ENCODE measurements at places on chromosomes 5 and 9.
A peak's percentile ranks its signal among the peaks of the same experiment; 100 is the strongest.

- peak; percentile 16 for DNase-seq
Measured at GRCh38 chr5:1881731-1882336, 891 bp downstream of the IRX4 start.

- DNase-seq = no peak
Measured at GRCh38 chr5:73280386-73280785, 107.4 kb downstream of the TMEM174 start.

DNA sequence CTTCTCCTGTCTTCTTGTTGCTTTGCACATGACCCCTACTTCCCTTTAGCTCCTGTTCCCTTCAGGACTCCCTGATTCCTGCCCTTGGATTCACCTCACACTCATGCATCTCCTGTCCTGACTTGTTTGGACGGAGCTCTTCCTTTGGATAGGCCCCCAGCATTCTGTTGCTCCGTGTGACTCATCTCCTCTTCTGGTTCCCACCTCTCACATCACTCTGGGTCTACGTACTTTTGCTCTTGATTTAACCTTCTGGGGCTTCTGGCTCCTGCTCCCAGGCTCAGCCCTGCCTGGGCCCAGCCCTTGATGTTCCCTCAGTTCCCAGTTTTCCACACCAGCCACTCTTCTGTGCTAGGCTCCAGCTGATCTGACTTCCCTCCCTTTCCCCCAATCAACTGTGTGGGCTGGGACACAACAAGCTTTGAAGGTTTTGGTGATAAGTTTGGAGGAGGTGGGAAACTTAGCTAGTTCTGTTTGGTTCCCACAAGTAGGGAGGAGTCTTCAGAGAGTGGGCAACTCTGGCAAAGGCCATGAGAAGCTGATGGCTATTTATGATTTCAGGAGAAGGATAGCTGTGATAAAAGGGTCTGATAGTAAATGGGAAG lies 331.5 kb downstream of the ARHGEF28 start:
- no peak for DNase-seq

GRCh38 chr5:168123631-168124528 lies 167.6 kb upstream of the WWC1 start:
- no peak for DNase-seq

GRCh38 chr9:126456441-126457174 lies 130.0 kb downstream of the MVB12B start:
- DNase-seq = no peak

- no peak for DNase-seq
Measured at GRCh38 chr9:135600296-135600817, 38.8 kb downstream of the PAEP start.

- DNase-seq = peak; percentile 88
Measured at GRCh38 chr5:154478224-154478565, at the start of gene HAND1. Gene HAND1 (minus strand): TSS chr5:154478227. CDS start chr5:154478008, 219 bp downstream.

DNA sequence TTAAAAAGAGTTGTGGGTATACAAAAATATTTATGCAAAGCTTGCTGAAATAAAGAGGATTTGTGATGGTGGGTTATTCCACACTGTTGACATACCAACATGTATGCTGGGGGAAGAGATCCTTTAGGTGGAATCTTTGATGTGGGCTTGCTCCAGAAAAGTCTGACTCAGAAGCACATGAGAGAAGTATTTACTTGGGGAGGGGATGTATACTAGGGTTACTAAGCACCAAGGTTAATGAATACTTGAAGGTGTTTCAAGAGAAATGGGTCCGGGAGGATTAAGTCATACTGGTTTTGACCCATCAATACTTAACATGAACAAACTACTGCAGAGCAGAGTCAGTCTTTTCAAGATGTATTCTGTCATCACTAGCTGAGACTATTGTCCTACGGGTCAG lies 316.4 kb upstream of the GRIN3A start:
- DNase-seq = no peak

- no peak for DNase-seq
Measured at GRCh38 chr9:133647148-133647547, 11.0 kb downstream of the DBH start.

GRCh38 chr9:38332625-38333024 lies 59.9 kb upstream of the ALDH1B1 start:
- no peak for DNase-seq

- no peak for DNase-seq
Measured at GRCh38 chr5:86979811-86980411, 287.8 kb upstream of the RASA1 start.

- no peak for DNase-seq
Measured at GRCh38 chr5:167710444-167711073, 580.9 kb upstream of the WWC1 start.

GRCh38 chr5:10275460-10275859 lies 25.4 kb downstream of the CCT5 start:
- DNase-seq = no peak

GRCh38 chr9:33101104-33101951 lies 24.9 kb upstream of the SMU1 start:
- no peak for DNase-seq

- no peak for DNase-seq
Measured at GRCh38 chr9:98709968-98710965, 1.5 kb upstream of the GABBR2 start.

DNA sequence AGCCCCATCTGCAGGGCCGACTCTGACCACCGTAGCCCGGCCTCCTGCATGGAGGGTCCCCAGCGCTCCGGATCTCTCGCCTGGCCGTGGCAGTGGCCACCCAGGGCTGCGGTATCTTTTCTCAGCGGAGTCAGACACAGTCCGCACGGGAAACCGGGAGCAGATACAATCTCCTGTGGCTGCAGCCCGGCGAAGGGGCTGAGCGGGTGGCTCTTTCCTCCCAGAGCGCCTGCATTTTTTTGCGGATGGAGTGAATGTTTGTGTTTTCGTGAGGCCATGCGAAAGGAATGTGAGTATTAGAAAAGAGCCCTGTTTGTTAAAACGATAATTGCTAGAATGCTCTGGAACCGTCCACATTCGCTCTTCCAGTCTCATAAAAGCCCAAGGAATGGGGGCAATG lies 53.4 kb upstream of the PTCH1 start:
- DNase-seq = no peak

- DNase-seq = no peak
Measured at GRCh38 chr5:43123887-43124286, 3.2 kb downstream of the ZNF131 start.

GRCh38 chr9:121707477-121708424 lies 56.3 kb downstream of the DAB2IP start:
- no peak for DNase-seq

- peak; percentile 73 for DNase-seq
Measured at GRCh38 chr5:178145965-178146820, 7.5 kb downstream of the NHP2 start.

GRCh38 chr9:24293386-24293785 lies 252.3 kb downstream of the IZUMO3 start:
- DNase-seq = no peak

GRCh38 chr5:79499640-79500273 lies 14.2 kb downstream of the HOMER1 start:
- no peak for DNase-seq

GRCh38 chr5:645421-645820 lies 33.3 kb downstream of the CEP72 start:
- no peak for DNase-seq

DNA sequence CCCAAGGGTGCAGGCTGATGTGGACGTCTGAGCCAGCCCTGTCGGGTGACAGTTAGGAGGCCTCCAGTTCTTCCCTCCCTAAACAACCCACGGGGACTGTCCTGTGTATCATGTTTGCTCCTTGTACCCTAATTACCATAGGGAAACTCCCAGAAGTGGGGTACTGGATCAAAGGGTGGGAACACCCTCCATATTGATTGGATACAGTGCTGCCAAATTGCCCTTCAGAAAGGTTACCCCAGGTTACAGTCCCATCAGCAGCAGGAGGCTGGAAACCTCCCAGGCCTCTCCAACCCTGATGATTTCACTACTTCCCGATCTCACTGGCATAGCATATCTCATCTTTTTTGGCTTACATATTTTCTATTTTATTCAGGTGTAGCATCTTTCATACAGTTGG lies 22.0 kb downstream of the UBE2QL1 start:
- DNase-seq = no peak

GRCh38 chr5:149711338-149711737 lies 18.8 kb upstream of the PPARGC1B start:
- DNase-seq = peak; percentile 62

DNA sequence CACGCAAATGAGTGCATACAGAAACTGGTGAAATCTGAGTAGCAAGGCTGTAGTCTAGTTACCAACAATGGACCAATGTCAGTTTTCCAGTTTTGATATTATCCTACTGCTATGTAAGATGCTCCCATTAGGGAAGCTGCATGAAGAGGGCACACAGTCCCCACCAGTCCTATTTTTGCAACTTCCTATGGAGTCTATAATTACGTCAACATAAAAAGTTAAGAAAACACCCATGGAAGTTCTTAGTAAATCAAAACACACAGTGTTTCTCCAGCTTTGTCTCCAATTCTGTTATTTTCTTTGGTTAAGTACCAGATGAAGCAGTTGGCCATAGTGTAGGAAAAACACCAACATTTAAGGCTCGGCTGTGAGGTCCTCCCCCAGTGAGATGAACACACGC lies 58.7 kb downstream of the FAT2 start:
- DNase-seq = no peak

DNA sequence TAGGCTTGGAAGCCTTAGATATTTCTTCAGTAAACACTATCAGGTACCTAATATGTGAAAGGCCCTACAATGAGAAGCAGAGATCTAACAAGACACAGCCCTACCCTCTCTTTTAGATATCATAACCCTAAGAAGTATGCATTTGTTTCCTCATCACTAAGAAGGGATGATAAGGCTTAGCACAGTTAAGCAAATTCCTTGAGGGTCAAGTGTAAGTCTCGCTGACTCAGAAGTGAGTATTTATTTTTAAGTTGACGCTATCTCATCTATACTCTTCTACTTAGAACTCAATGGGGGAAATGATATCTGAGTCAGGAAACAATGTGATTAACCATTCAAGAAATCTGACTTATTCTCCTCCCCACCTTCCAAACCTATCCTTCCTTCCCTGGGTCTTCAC lies 149.7 kb downstream of the ESM1 start:
- no peak for DNase-seq

GRCh38 chr9:74284581-74285450 lies 212.3 kb upstream of the RORB start:
- DNase-seq = no peak

GRCh38 chr5:94693043-94693822 lies 74.8 kb downstream of the SLF1 start:
- DNase-seq = no peak

- no peak for DNase-seq
Measured at GRCh38 chr9:20848490-20848889, 164.4 kb downstream of the FOCAD start.

GRCh38 chr9:37010180-37010579 lies 23.9 kb downstream of the PAX5 start:
- no peak for DNase-seq

- DNase-seq = no peak
Measured at GRCh38 chr5:14326035-14326903, 183.1 kb downstream of the TRIO start.

DNA sequence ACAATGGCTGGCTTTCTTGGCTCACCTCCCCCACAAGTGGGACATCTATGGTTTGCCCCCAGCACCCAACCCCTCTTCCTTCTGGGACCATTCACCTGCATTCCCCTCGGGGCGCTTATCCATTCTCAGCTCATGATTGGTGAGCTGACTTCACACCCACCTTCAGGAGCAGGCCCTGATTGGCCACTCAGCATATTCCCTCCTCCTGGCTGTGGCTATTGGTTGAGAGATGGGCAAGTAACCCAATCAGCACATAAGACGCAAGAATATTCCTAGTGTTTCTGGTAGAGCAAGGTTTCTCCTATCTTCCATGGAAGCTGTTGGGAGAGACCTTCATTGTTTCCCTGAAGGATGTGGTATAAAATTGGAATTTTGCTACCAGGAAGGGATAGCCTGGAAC lies 22.7 kb upstream of the UNC5A start:
- DNase-seq = no peak

GRCh38 chr9:98108531-98109031 lies 10.4 kb downstream of the TRIM14 start:
- DNase-seq = no peak

DNA sequence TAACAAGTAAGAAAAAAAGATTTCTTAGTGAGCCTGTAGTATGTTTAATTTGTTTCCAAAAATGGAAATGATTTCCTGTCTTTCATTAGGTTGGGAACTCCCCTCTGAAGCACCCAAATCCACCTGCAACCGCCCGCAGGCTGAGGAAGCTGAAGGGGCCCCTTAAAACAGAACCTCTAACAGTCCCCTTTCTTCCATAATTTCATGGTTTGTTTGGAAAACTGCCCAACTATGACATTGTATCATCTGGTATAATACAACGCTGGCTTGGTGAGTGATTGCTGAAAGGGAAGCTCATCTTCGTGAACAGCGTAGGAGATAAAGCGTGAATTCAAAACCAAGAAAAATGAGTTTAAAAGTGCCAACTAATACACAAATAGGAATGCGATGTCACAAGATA lies 215.5 kb downstream of the FSTL4 start:
- DNase-seq = no peak

DNA sequence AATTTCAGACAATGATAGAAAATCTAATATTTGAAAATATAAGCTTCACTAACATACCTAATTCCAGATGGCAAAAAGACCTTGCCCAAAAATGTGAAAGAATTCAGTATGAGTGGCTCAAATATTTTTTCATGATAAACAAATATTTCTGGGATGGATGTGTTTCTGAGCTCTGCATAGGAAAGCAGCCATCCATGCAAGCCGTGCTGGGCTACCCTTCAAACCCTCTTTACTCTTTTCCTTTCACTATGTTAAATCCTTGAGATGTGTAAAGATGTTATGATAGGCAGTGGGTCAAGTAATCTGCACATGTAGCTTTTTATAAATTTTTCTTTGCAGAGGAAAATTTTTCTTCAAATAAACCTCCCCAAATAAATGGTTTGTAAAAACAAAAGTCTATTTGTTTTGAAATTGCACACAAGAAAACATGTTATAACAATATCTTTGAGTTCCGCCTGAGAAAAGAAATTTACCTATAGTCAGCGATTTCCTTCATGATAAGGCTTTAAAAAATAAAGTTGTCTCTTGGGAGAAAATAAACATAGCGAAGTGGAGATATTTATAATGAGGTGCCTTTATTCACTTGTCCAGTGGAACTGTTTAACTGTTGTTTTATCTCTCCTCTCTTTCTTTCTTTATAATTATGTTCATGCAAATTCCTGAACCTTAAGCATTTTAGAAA lies 154.3 kb upstream of the PITX1 start:
- DNase-seq = no peak

- no peak for DNase-seq
Measured at GRCh38 chr9:130276121-130276520, 10.6 kb downstream of the HMCN2 start.

GRCh38 chr9:91301161-91301560 lies 60.6 kb downstream of the AUH start:
- DNase-seq = no peak

All from left ventricle myocardium superior (tissue), 1 donor.